ENCODE measurements at places on chromosomes 16 and 17.

DNA sequence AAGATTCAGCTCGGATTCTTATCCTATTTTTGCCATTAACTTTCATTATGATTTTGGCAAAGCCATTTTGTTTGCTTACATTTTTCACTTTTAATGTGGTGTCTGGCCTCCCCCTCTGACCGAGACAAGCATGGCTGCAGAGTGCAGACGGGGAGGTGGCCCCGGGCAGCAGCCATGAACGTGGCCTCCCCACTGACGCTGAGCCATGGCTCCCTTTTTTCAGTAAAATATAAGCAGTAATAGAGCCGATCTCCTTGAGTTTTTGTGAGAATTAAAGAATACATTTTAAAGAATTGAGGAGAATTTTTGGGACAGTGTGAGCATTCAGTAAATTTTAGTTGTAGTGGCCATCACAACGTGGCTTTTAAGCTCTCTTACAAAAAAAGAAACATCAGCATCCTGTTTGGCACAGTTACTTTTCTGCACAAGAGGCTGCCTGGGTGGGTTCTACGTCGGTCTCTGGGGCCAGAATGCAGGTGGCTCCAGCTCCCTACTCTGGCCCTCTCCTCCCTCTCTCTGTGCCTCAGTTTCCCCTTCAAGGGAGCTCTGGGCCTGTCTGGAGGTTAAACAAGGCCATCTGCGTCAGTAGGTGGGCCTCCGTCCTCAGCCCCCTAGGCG is 68.8 kb upstream of the ZNF750 start:
- DNase-seq, result no peak

- DNase-seq, result no peak
Measured at GRCh38 chr17:36650096-36650775, 48.9 kb downstream of the MRM1 start.

DNA sequence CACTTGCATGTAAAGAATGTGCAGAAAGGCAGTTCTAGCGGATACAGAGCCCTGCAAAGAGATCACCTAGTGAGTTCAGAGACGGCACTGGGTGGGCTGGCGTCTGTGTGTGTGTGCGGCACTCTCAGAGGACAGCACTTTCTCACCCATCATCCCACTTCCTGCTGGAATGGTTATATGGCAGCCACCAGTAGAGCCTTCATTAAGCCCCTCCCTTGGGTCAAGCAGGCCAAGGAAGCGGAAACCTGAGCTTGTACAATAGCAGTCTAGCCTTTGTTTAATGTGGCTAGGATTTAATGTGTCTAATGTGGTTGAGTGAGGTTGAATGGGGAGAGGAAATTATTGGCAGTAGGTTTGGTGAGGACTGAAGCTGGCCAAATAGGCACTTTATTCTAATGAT is 88.3 kb upstream of the ELAC2 start:
- no peak for DNase-seq

- no peak for DNase-seq
Measured at GRCh38 chr16:56532714-56533113, 12.9 kb upstream of the BBS2 start.

- no peak for DNase-seq
Measured at GRCh38 chr16:56057151-56057550, 134.1 kb upstream of the GNAO1 start.
